CD4-positive, alpha-beta T cell treated with Interleukin-4 for 4 hours (primary cell): ENCODE measurements at places on chromosomes 11 and 22.

- no peak for DNase-seq
These were observed 377.1 kb downstream of the DCDC1 start for GRCh38 chr11:30992513-30992849.

DNA sequence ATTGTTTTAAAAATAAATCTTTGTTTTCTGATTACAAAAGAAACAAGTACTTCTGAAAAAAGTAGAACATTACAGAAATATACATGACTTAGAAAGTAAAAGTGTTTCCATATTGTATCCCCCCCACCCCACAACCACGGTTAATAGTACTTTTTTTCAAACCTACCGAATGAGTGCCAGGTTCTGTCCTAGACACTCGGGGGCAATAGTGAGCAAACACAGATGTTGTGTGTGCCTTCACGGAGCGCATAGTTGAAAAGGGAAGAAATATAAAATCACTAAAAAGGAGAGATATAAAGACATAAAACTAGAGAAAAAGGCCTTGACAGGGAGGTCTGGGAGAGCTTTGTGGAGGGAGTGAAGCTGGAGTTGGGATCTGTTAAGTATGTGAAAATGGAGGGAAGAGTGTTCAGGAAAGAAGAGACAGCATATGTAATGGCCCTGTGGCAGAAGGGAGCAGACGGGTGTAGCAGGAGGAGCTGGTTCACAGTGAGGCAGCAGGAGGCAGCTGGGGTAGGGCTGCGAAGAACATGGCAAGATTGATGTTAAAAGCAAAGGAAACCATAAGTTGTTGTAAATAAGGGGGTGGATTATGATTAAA lies 42.1 kb upstream of the ALX4 start:
- no peak for DNase-seq

- DNase-seq: no peak
These were observed 2.7 kb downstream of the AHNAK start for GRCh38 chr11:62543680-62544444.

GRCh38 chr22:46056546-46057245 lies 79.7 kb upstream of the WNT7B start:
- no peak for DNase-seq

GRCh38 chr22:32950366-32950765 lies 107.8 kb downstream of the SYN3 start:
- DNase-seq: no peak

DNA sequence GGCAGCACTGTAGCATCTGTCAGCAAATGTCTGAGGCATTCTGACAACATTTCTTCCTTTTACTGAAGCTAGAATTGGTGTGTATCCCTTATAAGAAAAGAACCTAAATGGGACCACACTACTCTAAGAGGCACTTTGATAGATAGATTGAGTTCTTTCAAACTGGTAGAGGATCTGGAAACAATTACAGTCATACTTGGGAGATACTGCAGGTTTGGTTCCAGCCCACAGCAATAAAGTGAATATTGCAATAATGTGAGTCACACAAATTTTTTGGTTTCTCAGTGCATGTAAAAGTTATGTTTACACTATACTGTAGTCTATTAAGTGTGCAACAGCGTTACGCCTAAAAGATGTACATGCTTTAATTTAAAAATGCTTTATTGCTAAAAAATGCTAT lies 96.9 kb downstream of the SBF2 start:
- DNase-seq: no peak

- no peak for DNase-seq
These were observed 1780.5 kb downstream of the LRRC4C start for GRCh38 chr11:39678996-39679395.

DNA sequence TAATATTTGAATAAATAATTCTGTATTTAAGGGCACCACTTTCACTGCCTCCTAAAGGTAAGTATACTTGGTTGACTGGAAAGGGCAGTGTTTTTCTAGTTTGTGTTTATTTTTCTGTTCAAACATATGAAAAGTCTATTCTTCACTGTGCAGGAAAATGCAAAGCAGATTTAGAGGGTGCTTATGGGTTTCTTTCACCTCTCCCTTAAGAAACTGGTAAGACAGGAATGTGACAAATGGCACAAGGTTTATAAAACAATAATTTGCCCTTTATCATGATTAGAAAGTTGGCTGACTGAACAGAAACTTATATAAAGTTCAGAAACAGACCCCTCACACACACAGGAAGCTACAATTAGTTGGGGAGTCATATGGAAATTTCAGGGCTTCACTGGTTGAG lies 60.6 kb downstream of the PLEKHA7 start:
- DNase-seq: no peak

- DNase-seq: no peak
These were observed 13.2 kb upstream of the SSTR3 start for GRCh38 chr22:37225481-37225880.

- DNase-seq: no peak
These were observed 131.1 kb downstream of the MED15 start for GRCh38 chr22:20638507-20638870.

DNA sequence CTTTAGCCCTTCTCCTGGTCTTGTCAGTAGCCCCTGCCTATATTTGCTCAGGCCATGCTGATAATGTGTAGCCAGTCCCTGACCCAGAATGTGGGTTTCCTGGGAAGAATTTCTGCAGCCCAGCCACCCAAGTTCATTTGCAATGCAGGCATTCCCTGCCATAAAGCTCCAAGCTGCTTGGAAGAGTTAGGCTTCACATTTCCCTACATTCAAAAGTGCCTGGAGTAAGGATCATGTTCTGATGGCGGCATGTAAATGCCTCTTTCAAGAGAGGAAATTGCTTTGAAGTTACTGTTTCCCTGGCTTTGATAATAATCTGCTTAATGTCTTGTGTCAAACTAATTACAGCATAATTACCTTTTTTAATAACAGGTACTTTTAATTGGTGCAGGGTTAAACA lies 266.1 kb downstream of the MIAT start:
- no peak for DNase-seq

- no peak for DNase-seq
These were observed 5.9 kb upstream of the ETS1 start for GRCh38 chr11:128593281-128593680.

DNA sequence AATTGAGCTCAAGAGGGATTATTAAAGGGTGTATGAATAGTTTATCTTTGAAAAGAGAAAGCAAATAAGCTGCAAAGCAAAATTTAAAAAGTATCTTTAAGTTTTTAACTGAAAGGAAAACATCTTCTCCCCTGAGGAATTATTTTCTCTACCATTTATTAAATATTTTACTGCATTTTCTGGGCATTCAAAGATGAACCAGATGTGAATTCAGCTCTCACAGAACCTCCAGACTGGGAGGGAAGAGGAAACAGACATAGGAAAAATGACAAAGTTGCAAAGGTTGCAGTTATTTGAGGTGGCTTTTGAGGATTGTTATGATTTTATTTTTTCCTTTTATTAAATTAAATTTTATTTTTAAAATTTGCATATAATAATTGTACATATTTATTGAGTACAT lies 122.7 kb upstream of the SESN3 start:
- no peak for DNase-seq

GRCh38 chr11:13009476-13009920 lies 382 bp downstream of the RASSF10 start:
- no peak for DNase-seq

- DNase-seq: no peak
These were observed 526.6 kb downstream of the NELL1 start for GRCh38 chr11:21195995-21196394.

GRCh38 chr11:70604630-70605467 lies 206.5 kb downstream of the CTTN start:
- DNase-seq: no peak
